Activated gamma-delta T cell treated with Interleukin-2 at 50 U/mL for 16 hours (primary cell): ENCODE measurements at places on chromosomes 16 and 17.

GRCh38 chr17:78541488-78542206 is 35.5 kb downstream of the DNAH17 start:
- no peak for DNase-seq

GRCh38 chr17:48139944-48140343 is 32.4 kb downstream of the SNX11 start:
- no peak for DNase-seq

- DNase-seq: no peak
Observed at GRCh38 chr17:61305024-61305423, 94.6 kb upstream of the TBX2 start.

DNA sequence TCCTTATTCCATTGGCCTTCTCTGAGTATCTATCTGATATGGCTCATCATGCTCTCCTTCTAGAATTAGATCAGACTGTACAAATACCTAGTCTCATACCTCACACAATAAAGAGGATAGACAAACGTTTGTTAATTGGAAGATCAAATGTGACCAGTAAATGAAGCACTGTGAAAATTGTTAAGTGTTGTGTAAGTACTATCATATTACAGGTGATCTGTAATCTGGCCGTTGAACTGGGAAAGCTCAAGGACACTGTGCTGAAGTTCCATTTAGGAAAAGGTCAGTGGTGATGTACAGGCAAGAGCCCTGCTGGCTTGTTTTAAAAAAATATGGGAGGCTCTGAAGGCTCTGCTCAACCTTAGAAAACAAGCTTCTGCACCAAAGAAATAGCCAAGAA is 38.5 kb upstream of the CORO6 start:
- no peak for DNase-seq

DNA sequence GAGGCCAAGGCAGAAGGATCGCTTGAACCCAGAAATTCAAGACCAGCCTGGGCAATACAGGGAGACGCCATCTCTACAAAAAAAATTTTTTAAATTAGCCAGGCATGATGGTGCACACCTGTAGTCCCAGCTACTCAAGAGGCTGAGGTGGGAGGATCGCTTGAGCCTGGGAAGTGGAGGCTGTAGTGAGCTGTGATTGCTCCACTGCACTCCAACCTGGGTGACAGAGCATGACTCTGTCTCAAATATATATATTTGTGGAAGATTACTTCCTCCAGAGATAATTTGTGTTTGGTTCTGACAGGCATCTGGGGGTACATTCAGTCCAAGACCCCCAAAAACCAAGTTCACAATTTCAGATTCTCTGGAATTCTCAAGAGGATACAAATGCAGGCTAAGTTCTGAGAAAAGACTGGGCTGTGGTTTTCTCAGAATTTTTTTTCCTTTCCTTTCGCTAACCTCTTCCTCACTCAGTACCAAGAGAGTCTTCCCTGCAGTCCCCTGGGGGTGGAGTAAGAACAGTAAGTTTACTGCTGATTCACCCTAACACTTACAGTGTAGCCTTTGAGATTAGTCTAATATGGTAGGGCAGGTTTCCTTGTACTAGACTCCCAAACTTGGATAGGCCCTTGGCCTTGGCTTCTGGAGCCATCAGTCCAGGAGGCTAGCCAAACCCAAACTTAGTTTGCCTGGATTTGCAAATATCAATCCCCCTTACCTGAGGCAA is 15.1 kb downstream of the GSDMB start:
- DNase-seq: no peak

DNA sequence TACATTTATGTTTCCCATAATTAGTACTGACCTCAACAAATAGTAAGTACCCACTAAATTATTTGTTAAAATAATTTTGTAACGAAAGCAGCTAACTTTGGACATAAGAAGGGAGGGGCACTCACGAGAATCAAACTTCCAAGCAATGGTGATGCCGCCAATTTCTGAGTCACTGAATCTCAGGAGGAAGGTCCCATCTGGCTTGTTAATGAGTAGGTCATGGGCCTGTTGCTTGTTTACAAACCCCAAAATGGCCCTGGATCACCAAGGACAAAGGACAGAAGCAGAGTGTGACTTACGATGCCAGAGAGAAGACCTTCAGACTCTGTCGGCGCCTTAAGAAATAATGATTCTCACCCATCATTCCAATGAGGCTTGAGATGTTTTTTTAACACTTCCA is 15.8 kb upstream of the GHDC start:
- no peak for DNase-seq

GRCh38 chr16:4691666-4692412 is 1.5 kb upstream of the NUDT16L1 start:
- no peak for DNase-seq

DNA sequence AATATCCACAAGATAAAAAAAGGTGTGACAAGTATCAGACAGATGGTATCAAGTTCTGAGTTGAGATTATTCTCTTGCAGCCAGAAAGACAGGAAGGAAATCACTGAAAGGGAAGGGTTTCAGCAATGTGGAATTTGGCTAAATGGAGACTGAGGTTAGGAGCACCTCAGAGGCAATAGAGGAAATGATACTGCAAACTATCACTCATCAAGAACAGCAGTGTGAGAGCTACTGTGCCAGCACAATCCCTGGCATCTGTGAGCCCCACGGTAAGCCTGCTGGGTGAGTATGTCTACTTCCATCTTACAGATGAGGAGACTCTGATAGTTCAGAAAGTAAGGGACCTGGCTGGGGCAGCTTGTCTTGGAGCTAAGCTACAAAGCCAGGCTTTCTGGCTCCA is 162.0 kb downstream of the SALL1 start:
- DNase-seq: no peak

DNA sequence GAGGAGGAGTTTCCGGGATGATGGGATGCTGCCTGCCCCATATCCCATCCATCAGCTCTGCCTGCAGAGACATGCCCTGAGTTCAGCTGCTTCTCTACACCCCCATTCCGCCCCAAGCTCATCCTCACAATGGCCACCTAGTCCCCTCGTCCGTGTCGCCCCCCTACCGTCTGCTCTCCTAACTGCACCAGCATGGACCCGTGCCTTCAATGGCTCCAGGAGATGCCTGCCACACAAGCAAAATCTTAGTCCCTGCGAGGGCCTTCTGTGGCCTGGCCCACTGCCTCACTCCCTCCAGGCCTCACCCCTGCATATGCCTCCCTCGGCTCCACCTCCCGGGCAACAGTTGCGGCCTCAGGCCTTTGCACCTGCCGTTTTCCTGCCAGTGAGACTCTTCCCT is 1.8 kb upstream of the TELO2 start:
- no peak for DNase-seq

DNA sequence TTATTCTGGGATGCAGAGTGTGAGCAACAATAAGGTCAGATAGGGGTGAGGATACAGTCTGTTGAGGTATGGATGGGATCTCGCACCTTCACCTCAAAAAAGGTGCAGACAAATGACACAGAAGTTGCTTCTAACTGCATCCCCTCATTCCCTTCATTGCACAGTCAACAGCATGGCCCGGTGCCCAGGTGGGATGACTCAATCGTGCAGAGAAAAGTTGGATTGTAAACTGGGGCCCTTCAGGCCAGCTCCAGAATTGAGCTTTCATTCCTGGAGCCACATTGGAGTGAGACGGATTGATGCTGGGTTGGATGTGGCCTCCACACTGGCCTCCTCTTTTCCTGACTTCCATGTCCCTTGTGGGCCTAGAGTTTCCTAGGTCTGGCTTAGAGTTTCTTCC is 977.4 kb downstream of the KCNJ18 start:
- DNase-seq: no peak

GRCh38 chr17:50280801-50281441 is 6.7 kb downstream of the TMEM92 start:
- no peak for DNase-seq
